ENCODE measurements at places on chromosomes 11 and 22. TPM values are rescaled to one million over a fixed set of nuclear protein-coding genes. Genes with fewer than 3 reads are reported as not detected.

B4GALNT4 gene
- total RNA-seq, result 0.94 TPM

ANO1 gene
- 6.2 TPM for total RNA-seq

CD248 gene
- 15.7 TPM for total RNA-seq

SULT4A1 gene
- 0.51 TPM for total RNA-seq

MORC2 gene
- 20.1 TPM for total RNA-seq

EEF1G gene
- total RNA-seq, result 794 TPM

All from Right ventricle myocardium superior (tissue), 1 donor.